ENCODE measurements at places on chromosomes 1 and 21. TPM values are rescaled to one million over a fixed set of nuclear protein-coding genes. Genes with fewer than 3 reads are reported as not detected.
A peak's percentile ranks its signal among the peaks of the same experiment; 100 is the strongest.

GRCh38 chr1:31244326-31244725 is 4.6 kb upstream of the NKAIN1 start:
- no peak for DNase-seq

GRCh38 chr1:223639331-223639749 is 26.2 kb downstream of the CAPN8 start:
- no peak for DNase-seq

GRCh38 chr1:167805041-167805556 is 83.3 kb downstream of the MPZL1 start:
- DNase-seq, result no peak

DNA sequence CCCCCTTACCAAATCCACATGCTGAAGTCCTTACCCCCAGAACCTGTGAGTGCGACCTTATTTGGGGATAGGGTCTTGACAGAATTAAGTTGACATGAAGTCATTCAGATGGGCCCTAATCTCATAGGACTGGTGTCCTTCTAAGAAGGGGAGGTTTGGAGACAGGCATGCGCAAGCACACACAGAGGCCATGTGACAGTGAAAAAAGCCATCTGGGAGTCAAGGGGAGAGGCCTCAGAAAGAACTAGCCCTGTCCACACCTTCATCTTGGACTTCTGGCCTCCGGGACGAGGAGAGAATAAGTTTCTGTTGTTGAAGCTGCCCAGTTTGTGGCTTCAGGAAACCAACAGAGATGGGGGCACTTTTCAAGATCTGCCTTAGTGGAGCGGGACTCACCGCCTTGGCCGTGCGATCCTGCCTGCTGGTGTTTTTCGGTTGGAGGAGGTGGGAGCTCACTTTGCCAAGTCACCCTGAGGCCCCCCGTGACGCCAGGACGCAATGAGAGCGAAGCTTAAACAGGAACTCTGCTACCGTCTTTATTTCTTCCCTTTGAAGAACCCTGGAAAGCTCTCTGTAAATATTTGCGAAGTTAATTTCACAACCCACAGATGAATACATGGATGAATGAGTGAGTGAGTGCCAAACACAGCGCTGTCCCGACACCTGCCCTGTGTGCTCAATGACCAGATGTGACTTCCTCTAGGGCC is 42.5 kb upstream of the C1orf174 start:
- DNase-seq, result no peak

GRCh38 chr21:31514598-31514997 is 144.9 kb upstream of the SOD1 start:
- DNase-seq, result no peak

The OR2L5 gene
- not detected for total RNA-seq

DNA sequence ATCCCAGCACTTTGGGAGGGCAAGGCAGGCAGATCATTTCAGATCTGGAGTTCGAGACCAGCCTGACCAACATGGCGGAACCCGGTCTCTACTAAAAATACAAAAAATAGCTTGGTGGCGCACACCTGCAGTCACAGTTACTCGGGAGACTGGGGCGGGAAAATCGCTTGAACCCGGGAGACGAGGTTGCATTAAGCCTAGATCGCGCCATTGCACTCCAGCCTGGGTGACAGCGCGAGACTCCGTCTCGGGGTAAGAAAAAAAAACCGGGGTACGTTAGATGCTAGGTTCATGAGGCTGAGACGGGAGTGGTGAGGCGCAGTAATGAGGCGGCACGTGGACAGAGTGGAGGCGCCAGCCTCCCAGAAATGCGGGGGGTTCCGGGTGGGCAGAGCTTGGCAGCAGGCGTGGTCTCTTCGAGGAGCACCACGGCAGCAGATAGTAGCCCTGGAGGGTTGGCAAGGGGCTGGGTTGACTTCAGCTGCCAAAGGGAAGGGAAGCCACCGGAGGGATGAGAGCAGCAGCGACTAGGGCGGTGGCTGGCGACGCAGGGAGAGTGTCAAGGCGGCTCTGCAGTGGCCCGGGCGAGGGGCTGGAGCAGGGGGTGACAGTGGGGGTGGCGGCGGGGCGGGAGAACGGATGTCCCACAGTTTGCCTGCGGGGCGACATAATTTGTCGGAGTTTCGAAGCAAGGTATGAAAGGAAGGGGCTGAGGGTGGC is 832 bp downstream of the MRPL20 start:
- DNase-seq, result no peak

The DNALI1 gene
- total RNA-seq, result not detected

GRCh38 chr1:155083052-155083541 is 4.5 kb downstream of the EFNA3 start:
- DNase-seq, result no peak

The CGN gene
- 0.94 TPM for total RNA-seq

GRCh38 chr1:154431586-154432373 is 26.6 kb downstream of the IL6R start:
- peak; percentile 52 for DNase-seq

The PTPN7 gene
- total RNA-seq, result 304 TPM

The SYT2 gene
- not detected for total RNA-seq

The TFF3 gene
- total RNA-seq, result 0.96 TPM

The TMIGD3 gene
- total RNA-seq, result not detected

GRCh38 chr1:221776495-221777301 is 34.8 kb upstream of the DUSP10 start:
- no peak for DNase-seq

DNA sequence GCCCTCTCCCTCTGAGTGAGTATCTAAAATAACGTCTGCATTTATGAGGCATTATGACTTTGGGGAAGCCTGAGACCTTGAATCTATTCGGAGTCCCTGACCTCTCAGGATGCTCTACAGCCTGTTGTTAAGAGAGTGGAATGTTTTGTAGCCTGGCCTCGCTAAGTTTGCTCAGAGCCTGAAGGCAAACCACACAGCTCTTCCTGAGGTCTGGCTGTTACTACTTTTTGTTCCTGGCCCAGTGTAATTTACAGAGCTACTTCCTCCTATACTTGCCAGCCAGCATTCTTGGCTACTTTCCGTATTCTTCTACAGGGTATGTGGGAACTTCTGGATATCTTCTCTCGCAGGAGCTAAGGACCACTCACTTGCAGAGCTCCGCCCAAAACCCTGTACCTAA is 3.6 kb upstream of the ZMYM4 start:
- no peak for DNase-seq

DNA sequence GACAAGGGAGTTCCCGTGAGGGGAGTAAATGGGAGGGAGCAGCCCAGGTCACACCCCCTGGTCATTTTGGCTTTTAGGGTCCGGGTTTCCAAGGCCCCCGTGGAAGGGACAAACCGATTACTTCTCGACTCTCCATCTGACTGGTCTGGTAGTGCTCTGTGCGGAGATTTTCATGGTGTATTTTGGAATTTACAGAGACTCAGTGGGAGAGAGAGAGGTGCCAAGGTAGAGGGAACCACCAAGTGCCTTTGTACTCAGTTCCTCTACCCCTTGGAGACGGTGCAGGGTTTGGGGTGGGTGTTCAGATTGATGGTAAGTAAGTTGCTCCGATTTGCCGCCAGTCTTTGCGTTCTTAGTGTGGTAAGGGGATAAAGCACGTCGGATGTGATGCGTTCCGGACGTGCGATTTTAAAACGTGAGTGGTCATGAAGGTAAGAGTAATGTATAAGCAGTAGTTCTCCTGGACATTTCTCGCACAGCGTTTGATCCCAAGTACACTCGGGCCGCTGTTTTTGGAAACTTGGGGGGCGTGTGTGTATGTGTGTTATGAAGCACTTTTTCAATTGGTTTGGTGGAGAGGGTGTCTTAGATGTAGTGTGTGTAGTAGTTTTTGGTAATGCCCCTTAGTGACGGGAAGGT is 682 bp downstream of the SUCO start:
- peak; percentile 12 for DNase-seq

The SHE gene
- total RNA-seq, result 0.05 TPM

DNA sequence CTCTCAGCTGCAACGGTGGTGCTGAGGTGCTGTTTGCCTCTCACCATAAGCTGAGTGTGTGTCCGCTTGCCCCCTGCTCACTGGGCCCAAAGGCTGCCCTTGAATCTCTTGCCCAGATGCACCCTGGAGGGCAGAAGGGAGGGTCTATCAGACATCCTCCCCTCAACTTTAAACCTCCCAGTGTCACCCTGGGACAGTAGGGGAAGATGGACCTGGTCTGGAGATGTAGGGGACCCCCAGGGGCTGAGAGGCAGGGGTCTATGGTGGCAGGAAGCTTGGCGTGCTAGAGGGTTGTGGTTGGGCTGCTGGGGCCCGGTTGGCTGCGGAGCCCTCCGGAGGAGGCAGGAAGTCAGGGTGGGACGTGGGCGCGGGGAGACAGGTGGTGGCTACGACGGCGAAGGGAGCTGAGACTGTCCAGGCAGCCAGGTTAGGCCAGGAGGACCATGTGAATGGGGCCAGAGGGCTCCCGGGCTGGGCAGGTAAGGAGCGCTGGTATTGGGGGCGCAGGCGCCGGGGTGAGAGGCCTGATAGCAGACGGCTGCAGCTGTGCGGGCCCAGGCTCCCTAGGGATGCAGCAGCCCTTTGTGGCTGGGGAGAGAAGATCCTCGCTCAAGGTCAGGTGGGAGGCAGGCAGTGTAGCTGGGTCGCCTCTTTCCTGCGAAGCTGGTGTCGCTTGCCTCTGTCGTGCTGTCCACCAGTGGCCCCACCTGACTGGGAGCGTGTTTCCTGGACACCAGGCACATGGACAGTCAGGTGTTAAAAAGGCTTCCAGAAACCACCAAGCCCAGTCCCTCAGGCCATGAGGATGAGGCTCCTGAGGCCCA is at the start of gene LCK:
LCK (plus strand) TSS at position 373 of the 824 bp plus-strand sequence. CDS start 23,065 bp downstream, outside the sequence.
- peak; percentile 58 for DNase-seq

- DNase-seq, result no peak
These were observed 92.5 kb downstream of the SDCCAG8 start for GRCh38 chr1:243348331-243348730.

The DRAXIN gene
- 0.05 TPM for total RNA-seq

- DNase-seq, result no peak
These were observed 8.1 kb downstream of the COL18A1 start for GRCh38 chr21:45412909-45413611.

- DNase-seq, result no peak
These were observed 34.2 kb upstream of the LRRC8C start for GRCh38 chr1:89598450-89599331.

Data from activated T-cell treated with anti-CD3 and anti-CD28 coated beads, Interleukin-2, amount 50 U/mL, for 4 hours (primary cell).